GF-D8 (cell line): ENCODE measurements at places on chromosomes 11 and 22.

GRCh38 chr11:32374261-32374711, 61.1 kb downstream of the WT1 start:
- peak; percentile 15 for DNase-seq

DNA sequence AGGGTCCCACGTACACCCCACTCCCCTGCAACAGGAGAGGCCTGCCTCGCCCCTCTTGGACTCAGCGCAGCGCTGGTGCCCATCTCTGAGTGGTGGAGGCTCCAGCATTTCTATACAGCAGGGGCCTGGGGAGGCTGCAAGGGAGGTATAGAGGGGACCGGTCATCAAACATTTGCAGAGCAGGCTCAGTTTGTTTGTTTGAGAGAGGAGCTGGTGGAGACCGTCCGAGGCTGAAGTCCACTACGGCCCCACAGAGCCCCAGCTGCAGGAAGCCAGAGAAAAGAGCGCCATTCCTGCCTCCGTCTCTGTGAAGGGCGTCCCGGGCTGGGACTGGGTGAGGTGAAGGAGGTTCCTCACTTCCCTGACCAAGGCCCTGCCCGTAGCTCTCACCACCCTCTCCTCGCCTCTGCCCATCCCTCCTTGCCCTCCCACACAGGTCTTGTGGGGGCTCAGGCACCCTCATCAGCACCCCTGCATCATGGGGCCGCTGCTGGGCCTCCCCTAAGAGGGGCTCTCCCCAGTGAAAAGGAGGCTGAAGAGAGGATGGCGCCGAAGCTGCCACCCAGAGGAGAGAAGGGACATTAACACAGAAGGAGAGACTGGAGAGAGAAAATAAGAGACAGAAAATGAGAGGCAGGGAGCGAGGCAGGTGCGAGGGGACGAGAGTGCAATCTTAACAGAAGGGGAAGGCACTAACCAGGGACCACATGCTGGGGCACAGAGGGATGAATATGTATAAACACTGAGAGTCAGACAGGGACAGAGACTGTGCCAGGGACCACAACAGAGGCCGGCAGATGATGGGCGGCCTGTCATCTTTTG, 24.5 kb downstream of the RPUSD4 start:
- DNase-seq = no peak

DNA sequence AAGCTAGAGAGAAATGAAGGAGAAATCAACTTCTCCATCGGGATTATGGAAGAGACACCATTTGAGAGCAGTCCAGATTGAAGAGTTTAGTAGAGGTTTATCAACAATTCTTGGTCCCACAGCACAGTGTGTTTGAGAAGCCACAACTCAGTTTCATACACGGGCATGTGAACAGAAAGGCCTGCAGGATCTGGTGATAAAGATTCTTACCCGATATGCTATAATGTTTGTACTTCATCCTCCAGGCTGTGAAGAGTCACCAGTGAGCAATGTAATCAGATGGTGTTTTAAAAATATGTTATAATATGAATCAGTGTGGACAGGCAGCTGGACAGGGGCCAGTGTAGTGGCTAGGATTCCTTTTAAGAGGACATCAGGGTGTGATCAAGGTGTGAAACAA, 29.7 kb upstream of the VWA5A start:
- DNase-seq = no peak

DNA sequence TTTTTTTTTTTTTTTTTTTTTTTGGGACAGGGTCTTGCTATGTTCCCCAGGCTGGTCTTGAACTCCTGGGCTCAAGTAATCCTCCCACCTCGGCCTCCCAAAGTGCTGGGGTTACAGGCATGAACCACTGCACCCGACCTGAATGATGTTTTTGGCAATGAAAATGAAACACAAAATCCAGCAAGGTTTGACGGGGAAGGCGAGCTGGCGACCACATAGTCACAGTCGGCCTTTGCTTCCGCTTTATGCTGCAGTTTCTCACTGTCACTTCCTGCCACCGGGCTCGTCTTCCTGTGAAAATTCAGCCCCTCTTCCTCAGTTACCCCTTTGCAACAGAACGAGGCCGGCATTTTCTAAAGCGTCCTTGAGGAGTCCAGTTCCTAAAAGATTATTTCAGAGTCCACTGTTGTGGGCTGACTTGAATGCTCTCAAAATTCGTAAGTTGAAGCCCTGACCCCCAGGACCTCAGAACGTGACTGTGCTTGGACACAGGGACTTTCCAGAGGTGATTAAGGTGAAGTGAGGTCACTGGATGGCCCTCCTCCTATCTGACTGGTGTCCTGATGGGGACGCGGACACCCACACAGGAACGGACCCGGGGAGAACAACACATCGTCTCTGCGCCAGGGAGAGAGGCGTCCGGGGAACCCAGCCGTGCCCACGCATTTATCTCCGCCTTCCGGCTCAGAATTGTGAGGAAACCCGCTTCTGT, 2.9 kb upstream of the BID start:
- DNase-seq = peak; percentile 73

DNA sequence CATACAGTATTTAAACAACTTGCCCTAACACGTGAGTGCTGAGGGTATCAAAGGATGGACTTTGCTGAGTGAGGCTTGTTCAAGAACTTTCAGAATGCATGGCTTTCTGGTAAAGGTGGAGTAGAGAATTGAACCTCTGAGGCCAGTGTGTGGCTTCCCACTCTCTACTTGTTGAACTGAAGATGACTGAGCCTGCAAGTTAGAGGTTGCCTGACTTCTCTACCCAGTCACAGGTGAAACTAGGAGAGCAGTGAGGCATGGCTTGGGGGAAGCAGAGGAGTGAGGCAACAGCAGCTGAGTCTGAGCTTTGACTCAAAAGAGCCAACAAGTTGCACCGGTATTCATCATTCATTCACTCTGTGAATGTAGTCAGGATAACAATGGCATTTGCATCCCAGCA, 256.4 kb upstream of the SESN3 start:
- no peak for DNase-seq

DNA sequence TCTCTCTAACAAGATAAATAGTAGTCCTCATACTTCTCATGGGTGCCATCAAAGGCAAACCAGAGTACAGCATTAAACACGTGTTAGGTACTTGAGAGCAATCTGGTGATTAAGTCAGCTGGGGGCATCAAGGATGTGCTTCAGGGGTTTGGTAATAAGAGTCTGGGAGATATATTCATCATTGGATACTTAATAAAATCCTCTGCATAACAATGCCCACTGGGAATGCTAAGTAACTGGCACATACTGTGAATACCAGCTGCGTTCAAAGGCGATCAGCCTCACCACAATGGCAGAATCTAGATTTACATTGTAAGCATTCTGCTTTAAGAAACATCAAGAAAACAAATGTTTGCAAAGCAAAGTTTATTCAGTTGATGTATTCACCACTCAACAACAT, 268.6 kb upstream of the PITPNB start:
- no peak for DNase-seq

GRCh38 chr11:126282361-126282735, 545 bp upstream of the TIRAP start:
- peak; percentile 84 for DNase-seq

- no peak for DNase-seq
Observed at GRCh38 chr11:92769112-92769511, 200.3 kb upstream of the MTNR1B start.

DNA sequence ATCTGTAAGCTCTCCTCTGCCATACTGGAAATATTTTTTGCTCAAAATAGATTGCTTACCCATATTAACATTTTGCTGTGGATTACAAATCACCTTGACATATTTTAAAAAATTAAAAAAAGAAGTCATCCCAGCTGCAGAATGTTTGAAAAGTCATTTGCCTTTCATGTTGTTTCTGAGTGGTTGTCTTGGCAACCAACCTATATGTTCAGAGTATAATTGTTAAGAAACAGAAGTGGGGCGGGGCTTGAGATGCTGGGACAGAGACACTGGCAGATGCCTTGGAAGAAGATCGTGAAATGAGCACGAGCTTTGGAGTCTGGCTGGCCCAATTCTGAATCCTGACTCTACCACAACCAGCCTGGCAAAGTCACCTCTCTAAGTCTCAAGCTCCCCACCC, 348.2 kb downstream of the LARGE1 start:
- DNase-seq = no peak

DNA sequence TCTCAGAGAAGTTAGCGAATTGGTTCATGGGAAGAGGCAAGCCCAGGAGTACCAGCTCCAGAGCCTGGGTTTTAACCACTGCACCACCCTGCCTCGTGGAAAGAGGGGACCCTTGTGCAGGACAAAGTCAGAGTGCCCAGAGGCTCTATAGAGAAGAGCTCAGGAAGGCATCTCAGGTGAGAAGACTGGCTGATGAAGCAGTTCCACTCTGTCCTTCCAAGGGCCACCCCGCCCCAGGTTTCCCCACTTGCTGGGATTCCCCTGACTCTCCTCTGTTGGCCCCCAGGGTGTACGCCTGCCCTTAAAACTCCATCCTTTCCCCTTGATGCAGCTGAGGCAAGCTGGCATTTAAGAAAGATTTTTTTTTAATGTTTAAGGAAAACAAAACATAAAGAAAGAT, 265.8 kb downstream of the BUD13 start:
- DNase-seq = no peak

DNA sequence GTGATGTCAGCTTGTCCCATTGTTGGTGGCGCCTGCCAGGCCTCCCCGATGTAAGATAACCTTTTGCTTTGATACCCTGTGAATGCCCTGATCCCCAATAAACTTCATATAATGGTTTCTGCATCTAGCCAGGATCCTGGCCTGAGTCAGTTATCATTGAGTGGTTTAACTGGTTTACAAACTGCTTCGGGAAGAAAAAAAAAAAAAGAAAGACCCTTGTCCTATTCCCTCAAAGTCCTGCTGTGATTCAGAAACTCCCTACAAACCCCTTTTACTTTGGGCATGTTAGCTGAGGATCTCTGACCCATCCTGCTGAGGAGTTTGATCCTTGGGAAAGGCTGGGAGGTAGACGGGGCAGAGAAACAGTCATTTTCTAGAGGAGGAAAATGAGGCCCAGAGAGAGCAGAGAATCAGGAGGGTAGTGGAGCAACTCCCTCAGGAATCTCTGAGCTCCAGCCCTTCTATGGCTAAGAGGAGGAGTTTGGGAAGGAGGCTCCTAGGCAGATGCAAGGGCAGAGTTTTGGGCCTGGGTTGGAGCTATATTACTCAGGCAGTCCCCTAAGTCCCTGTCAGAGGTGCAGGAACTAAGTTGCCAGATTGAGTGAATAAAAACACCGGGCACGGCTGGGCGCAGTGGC, 5.4 kb upstream of the CYB5R3 start:
- no peak for DNase-seq

- no peak for DNase-seq
Observed at GRCh38 chr11:102762361-102762767, 18.1 kb downstream of the MMP10 start.

DNA sequence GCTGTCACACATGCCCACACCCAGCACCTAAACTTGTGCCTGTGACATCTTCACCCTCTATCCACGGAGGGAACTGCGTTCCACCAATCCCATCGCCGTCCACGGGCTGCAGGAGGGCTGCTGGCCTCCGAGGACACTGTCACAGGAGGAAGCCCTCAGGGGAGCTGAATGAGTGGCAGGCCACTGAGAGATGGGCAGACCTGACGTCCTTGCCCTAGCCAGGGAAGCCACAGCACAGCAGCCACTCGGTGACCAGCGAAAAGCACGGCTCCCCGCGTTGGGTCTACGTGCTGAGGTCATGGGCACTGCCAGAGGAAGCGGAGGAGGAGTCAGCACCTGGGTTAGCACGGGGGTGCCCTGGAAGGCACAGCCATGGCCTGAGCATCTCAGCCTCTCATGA, 50.5 kb downstream of the IGSF9B start:
- DNase-seq = no peak

DNA sequence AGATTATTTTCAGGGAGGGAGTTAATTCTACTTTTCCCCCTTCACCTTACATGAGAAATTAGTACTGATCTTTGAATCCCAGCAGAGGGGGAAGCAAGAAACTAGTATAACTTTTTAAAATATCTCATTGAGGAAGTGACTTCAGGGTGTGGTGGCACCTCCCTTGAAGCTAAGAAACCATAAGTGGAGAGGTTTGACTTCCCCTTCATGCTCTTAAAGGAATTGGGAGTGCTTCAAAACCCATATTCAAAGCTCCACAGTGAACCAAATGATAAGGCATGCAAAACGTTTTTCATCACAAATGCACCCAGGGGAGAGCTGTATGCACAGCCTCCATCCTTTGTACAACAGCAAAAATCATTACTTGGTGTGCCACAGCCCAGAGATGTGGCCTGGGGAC, 540 bp downstream of the MS4A14 start:
- DNase-seq = no peak

GRCh38 chr11:9143721-9144120, 52.3 kb upstream of the SCUBE2 start:
- DNase-seq = no peak

- DNase-seq = no peak
Observed at GRCh38 chr11:66044757-66045156, 4.2 kb downstream of the GAL3ST3 start.

DNA sequence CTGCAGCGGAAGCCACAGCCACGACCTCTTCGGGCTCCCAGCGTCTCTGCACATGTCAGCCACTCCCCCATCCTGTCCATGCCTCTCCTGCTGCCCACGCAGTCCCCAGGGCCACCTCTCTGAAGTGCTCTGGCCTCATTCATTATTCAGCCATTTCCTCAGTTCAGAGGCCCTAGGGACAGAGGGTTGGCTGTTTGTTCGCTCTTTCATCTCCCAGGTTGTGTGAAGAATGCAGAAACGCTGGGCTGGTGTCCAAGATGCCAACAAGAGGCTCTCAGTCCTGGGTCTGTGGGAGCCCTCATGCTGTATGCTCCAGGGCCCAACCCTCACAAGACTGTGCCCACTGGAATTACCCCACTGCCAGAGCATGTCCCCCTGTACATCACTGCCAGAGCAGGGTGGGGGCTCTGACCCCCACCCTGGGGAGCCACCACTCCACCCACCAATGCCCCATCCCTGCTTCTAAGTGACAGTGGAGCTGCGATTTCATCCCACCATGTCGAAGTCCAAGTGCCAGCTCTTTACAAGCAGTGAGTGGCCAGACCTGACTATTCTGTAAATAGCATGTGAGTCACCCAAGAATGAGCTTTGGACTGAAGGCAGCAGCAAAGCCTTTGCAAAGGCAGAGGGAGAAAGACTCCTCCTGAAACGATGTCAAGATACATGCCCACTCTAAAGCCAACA, 209.6 kb downstream of the BUD13 start:
- DNase-seq = no peak

GRCh38 chr22:34993548-34993947, 72.4 kb upstream of the ISX start:
- DNase-seq = no peak
